Gastroesophageal sphincter (tissue), 4 donors: ENCODE measurements at places on chromosomes 2 and 18. TPM values are rescaled to one million over a fixed set of nuclear protein-coding genes. Genes with fewer than 3 reads are reported as not detected.

The GCG gene
- not detected for total RNA-seq

The WNT10A gene
- total RNA-seq = not detected

DNA sequence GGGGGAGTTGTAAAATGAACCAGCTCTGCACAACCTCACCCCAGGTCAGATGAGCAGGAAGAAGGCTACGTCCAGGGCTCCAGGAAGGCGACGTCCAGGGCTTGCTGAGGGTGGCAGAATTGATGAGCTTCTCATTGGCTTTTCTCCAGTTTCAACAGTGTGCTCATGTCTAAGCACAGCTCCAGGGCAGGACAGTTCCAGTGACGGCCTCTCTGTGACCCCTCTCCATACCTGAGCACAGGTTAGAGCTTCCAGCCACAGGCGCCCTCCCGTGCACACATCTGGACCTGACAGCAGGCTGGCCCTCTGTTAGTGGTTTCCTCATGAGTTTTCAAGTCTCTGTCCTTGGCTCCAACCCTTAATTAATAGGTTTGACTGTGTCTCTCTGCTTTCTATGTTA lies 327.6 kb downstream of the ZNF516 start:
- ATAC-seq = no peak

DNA sequence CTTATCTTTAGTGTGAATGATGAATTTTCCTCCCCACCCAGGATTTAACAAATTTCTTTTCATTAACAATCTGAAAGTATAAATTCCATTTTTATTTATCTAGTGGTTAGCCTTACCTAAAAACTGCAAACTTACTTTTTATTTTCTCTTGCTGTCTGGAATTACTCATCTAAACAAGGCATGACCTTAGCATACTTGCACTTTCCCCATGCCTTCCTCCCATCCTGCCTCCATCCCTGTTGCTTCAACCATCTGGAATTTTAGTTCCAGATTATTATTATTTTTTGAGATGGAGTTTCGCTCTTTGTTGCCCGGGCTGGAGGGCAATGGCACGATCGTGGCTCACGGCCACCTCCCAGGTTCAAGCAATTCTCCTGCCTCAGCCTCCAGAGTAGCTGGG lies 35.6 kb downstream of the GDF7 start:
- ATAC-seq = no peak
